ENCODE measurements at places on chromosomes 16 and 17.

DNA sequence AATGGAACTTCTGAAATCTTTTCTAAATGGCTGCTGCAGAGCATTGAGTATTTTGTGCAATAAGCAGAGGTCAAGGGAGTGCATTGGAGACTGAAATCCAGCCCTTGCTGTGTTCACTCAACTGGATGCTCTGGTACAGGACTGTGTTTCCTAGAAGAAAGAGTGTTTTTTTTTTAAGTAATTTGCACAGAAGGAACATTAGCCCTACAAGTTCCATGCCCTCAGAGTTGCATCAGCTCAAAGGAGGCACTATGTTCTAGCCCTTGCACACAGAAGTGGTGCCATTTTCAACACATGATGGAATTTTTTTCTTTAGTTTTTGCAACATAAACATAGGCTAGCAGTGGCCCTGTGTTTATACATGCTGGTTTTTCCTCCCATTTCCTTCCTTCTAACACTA is 144.1 kb upstream of the HLF start:
- no peak for DNase-seq

DNA sequence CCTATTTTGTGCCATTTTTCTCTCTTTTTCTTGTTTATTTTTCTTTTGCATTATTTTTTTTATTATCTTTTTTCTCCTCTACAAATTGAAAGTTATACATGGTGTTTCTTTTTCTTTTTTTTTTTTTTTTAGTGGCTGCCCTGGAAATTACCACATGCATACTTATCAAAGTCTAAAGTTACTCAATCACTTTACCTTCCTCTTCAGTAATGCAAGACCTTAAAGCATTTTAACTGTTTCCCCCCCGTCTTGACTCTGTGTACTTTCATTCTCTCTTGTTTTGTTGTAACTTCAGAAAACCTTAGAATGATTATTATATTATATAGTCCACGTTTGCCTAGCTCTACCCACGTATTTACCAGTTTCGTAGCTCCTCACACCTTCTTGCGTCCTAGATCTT is 33.3 kb upstream of the SMPD3 start:
- no peak for DNase-seq

DNA sequence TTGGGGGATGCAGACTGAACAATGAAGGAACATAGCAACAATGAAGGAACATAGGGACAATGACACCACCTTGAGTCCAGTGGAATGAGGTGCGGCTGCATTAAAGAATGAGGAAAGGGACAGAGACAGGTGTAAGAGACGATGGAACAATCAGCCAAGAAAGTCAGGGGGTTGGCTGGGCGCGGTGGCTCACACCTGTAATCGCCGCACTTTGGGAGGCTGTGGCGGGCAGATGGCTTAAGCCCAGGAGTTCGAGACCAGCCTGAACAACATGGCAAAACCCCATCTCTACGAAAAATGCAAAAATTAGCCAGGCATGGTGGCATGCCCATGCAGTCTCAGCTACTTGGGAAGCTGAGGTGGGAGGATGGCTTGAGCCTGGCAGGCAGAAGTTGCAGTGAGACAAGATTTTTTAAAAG is 13.6 kb upstream of the CBFB start:
- no peak for DNase-seq

DNA sequence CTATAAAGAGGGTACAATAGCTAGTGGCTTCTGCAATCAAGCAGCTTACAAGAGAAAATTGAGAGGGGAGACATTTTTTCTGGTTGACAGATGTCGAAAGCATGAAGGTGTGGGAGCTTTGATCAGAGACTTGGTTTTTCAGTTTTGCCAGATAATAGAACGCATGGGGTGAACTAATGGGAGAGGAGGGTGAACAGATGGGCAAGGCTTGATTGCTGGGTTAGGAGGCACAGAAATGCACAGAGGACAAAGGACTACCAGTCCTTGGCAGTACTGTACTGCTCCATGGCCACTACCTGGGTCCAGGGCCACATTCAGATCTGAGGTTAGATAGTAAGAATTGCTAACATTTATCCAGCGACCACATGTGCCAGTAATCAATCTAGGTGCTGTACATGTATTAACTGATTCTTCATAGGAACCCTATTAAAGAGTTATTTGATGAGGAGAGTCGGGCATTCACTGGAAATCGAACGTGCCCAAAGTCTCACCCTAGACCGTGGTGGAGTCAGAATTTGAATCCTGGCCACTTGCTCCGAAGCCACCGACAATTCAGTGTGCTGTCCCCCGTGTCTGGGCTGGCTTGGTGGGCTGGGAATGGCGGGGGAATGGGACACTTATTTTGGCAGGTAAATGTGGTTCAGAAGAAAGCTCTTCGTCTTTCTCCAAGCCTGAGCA is 873 bp upstream of the KSR1 start:
- DNase-seq, result no peak

- DNase-seq, result no peak
Measured at GRCh38 chr16:79928142-79928873, 327.8 kb upstream of the MAF start.
